Nucleus accumbens (tissue), 56 donors: ENCODE measurements at places on chromosomes 16 and 17.

DNA sequence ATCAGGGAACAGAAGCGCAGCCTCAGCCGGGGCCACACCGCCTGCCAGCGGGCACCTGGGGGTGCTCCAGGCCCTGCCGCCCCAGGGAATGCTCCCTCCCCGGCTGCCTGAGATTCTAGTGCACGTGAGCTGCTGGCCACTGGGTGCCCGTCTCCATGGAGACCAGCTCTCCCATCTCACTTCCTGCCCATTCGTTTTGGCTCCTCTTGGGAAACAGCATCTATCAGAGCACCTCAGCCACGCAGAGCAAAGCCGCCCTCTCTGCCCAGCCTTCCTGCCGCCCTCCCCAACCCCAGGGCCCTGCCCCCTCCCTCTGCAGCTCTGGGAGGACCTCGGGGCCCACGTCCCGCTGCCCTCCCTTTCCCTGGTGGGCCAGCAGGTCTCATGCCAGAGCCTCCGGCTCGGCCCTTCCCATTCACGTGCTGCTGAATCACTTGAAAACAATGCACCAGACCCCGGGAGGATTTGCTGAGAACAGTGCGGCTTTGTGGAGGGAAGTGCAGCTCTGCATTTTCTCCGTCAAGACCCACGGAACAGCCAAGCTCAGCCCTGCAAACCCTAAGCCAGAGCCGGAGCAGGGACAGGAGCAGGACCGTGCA lies 19.4 kb downstream of the CEP295NL start:
- peak; percentile 86 for DNase-seq

- no peak for DNase-seq
Measured at GRCh38 chr17:43363181-43363925, 35.4 kb upstream of the ARL4D start.

DNA sequence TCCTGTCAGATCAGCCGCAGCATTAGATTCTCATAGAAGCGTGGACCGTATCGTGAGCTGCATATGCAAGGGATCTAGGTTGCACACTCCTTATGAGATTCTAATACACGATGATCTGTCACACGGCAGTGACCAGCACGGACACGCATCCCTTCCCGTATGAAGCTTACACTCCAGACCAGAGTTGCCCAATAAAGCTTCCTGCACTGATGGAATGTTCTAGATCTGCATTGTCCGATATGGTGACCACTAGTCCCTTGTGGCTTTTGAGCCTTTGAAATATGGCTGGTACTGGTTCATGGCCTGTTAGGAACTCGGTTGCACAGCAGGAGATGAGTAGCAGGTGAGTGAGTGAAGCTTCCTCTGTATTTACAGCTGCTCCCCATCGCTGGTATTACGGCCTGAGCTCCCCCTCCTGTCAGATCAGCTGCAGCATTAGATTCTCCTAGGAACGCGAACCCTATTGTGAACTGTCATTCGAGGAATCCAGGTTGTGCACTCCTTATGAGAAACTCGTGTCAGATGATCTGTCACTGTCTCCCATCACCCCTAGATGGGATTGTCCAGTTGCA lies 49.8 kb upstream of the ZCCHC14 start:
- DNase-seq, result no peak

GRCh38 chr17:74601944-74602572 lies 10.0 kb upstream of the CD300LD start:
- no peak for DNase-seq

- no peak for DNase-seq
Measured at GRCh38 chr17:35791681-35792350, 3.6 kb downstream of the MMP28 start.
